ENCODE measurements at places on chromosomes 12 and 14.

- no peak for DNase-seq
Observed at GRCh38 chr14:81009346-81009745, 53.9 kb downstream of the TSHR start.

DNA sequence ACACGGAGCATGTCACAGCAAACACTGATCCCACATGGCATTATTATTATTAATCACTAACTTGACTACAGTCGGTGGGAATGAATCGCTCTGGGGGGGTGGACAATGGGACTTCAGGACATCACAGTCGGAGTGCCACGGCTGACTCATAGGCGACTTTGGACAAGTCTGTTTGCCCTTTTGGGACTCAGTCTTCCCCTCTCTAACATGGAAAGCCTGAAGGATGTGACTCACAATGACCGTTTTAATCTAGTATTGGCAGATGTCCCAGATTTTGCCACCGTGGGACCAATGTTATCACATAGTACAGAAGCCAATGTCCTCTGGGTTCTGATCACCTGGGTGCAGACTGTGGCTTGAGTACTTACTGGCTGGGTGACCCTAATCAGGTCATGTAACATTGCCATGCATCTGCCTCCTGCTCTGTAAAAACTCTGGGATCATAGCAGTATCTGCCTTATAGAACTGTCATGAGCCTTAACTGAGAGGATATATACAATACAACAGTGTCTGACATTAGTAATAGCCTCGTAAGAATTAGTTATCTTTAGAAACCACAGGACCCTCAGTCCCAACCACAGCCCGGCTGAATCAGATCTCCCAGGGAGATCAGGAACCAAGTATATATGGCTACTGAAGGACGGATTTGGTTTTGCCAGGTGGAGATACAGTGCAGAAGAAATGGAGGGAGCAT is 362.6 kb downstream of the BCL11B start:
- no peak for DNase-seq

GRCh38 chr12:27104546-27104945 is 22.2 kb upstream of the C12orf71 start:
- peak; percentile 12 for DNase-seq

DNA sequence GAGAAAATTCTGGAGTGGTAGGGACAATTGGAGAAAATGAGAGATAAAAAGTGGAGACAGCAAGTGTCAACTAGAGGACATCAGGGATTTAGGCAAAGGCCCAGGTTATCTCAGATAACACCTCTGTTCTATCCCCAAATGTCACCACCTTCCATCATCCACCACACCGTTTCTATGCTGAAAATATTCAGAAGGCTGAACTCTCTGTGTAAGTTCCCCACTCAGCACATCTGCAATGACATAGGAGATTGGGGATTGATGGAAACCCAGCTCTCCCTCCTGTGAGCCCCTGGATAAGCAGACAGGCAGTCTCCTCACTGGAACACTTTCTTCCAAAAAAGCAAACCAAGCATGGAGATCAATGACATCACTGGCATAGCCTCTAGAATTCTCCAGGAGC is 5.6 kb upstream of the OR10P1 start:
- no peak for DNase-seq

- no peak for DNase-seq
Observed at GRCh38 chr12:124347805-124348658, 53.1 kb downstream of the RFLNA start.

- no peak for DNase-seq
Observed at GRCh38 chr12:8823565-8824300, 1.3 kb downstream of the A2ML1 start.

DNA sequence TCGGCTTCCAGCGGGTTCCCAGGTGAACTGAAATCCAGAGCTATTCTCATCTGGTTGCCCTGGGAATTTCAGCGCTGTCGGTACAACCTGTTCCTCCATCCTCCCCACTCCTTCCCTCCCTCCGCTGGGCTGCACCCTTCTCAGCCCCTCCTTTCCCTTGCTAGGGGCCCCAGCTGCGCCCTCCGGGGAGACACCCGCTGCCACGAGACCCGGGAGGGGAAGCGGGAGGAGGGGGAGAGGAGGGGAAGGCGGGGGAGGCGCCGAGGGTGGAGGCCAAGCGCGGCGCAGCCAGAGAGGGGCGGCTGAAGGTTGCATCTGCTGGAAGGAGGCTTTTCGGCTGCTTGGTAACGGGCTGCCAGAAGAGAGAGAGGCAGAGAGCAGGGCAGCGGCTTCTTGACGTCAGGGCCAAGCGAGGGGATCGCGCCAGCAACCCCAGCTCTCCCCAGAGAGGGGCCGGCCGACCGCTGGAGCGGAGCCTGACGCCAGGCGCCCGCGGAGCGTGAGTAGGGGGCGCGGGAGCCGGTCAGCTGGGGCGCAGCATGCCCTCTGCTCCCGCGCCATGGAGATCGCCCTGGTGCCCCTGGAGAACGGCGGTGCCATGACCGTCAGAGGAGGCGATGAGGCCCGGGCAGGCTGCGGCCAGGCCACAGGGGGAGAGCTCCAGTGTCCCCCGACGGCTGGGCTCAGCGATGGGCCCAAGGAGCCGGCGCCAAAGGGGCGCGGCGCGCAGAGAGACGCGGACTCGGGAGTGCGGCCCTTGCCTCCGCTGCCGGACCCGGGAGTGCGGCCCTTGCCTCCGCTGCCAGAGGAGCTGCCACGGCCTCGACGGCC is at the start of gene KCNA5:
Gene KCNA5 (plus strand): TSS at position 291 of the 831 bp plus-strand sequence. CDS start 269 bp downstream, at position 560.
- no peak for DNase-seq

GRCh38 chr14:42862114-42862513 is 1255.4 kb downstream of the LRFN5 start:
- DNase-seq: no peak

GRCh38 chr14:79044894-79045624 is 874.9 kb downstream of the NRXN3 start:
- DNase-seq: peak; percentile 19

GRCh38 chr14:44317441-44317746 is 189.7 kb downstream of the FSCB start:
- DNase-seq: no peak

- DNase-seq: no peak
Observed at GRCh38 chr12:29374913-29375312, 6.1 kb downstream of the ERGIC2 start.

DNA sequence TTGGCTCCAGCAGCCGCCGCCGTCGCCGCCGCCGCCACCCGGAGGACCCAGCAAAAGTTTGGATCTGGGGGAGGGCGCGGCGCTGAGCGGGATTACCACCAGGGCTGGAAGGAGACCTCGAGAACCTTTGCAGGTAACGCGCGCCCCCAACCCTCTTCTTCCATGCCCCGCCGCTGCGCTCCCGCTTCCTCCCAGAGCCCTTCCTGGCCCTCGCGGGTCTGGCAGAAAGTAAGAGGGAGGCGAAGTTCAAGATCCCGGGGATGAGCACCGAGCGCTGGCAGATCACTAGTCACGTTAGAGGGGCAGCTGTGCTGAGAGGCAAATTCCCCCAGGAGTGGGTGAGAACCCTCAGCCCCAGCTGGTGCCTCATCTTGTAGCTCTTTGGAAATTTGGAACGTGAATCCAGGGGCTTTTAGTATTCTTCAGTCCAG is 3.9 kb downstream of the FLRT2 start:
- no peak for DNase-seq

DNA sequence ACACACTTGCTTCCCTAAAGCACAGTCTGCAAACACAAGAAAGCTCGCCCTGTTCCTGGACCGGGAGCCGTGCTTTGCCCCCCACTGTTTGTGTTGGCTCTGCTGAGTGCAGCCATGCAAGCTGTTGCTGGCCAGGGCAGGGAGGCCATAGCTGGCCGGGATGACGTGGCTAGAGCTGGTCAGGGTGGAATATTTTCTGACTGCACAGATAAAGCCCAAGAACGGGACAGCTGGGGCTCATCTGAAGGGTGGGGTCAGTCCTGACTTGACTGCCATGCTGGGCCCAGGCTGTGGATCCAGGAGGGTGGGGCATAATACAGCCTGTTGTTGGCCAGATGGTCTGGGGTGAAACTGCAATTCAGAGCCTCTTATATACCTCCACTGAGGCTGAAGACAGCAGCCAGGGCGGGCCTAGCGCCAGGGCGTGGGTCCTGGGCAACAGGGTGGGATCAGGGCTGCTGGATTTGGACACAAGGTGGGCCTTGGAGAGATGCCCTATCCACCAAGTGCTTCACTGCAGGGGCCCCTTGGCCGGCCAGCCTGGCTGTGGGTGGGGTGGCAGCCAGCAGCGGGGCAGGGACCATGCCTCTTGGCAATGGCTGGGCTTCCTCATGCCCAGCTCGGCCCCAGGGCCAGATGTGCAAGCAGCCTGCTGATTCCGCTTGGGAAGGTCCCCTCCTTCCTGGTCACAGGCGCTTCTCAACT is 14.8 kb downstream of the KMT5A start:
- DNase-seq: peak; percentile 66

DNA sequence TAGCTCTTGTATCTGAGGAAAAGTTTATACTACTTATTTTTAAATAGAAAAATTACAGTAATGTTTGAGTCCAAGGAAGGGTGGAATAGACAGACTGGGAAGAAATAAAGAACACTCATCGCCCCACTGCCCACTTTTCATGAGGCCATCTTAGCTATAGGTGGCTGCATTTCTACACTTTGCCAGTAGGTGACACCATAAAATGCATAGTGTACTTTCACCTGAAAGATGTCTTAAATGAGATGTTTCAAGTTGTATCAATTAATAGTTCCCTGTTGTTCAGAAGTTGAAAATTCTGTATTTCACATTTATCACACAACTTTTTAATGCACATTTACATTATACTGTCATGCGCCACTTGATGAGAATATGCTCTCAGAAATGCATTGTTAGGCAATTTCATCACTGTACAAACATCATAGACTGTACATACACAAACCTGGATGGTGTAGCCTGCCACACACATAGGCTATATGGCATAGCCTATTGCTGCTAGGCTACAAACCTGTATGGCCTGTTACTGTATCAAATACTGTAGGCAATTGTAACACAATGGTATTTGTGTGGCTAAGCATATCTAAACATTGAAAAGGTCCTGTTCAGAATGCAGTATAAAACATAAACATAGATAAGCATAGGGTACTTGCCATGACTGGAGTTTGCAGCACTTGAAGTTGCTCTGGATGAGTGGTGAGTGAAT is 27.6 kb downstream of the PMCH start:
- no peak for DNase-seq

GRCh38 chr12:88052686-88053085 is 23.5 kb upstream of the C12orf50 start:
- no peak for DNase-seq

DNA sequence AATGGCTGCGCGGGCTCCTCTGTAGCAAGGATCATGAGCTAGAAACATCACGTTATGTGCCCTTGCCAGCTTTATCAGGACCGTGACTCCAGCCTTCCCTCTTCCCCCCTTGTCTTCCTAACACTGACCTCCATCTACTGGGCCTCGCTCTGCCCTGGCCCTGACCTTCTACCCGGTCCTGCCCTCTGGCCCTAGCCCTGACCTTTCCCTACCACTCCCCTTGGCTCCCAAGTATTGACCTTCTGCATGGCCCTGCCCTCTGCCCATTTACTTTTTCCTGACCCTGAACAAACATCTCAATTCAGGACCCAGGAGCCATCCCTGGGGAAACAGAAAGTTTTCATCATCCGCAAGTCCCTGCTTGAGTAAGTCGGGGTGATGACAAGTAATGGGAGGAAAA is 2.0 kb downstream of the SOAT2 start:
- DNase-seq: no peak

DNA sequence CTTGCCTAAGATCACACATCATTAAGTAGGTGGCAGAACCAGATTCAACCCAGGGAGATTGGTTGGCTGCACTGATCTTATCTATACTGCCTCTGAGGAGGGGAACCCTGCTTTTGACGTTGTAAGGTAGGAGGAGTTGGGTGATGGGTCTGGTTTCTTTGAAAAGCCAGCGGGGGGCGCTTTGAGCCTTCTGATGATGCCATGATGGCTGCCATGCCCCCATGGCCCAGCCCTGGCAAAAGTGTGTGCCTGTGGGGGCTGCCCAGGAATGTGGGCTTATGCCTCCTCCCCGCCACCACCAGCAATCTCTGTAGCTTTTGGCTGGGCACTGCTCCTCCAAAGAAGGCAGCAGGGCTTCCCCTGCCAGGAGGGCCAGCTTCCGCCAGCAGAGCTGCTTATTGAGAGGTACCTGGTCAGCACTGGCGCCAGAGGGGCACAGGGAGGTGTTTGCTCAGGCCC is 224.3 kb downstream of the SLC41A2 start:
- DNase-seq: no peak

DNA sequence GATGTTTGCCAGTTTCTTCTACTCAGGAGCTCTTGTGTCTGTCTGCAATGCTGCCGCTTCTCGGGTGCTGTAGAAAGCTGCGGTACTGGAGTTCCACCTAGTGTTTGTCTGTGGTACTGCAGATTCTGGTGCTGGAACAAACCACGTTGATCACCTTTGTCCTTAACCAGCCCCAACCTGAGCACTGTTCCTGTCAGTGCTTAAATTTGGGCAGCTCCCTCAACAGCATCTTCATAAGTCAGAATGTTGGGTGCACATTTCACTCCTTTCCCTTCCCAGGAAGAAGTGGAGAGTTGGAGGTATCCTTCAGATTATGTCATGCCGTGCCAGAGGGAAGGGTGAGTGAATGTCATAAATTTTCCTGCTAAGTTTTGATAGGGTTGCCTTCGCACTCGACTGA is 48.7 kb upstream of the LALBA start:
- peak; percentile 21 for DNase-seq

DNA sequence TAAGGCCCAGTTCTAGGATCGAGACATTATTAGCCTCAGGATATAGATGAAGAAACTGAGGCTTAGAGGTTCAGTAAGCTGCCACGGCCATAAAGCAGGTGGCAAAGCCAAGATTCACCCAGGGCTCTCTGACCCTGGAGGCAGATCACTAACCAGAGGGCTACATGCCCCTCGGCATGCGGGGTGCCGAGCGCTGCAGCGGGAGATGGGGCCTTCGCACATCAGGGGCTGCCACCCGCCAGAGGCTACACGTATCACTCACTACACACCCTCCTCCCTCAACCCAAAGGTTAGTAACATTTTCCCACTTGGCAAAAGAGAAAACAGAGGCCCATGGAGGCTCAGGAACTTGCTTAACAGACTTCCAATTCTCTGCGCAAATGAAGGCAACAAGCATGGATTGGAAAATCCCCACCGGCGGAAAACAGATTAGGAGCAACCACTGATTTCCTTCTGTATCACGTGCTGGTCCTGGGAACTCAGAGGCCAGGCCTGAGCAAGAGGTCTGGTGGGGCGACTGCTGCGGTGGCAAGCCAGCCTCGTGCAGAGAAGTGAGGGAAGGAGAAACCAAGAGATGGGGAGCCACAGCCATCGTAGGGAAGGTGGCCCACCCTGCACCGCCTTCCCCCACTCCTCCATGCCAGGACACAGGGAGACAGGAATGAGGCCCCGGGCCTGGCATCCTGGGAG is 6.0 kb downstream of the CCDC85C start:
- no peak for DNase-seq

- no peak for DNase-seq
Observed at GRCh38 chr12:58980768-58981167, 60.5 kb upstream of the LRIG3 start.

All from GM04503 (cell line).